ENCODE measurements at places on chromosomes 1 and 21. TPM values are rescaled to one million over a fixed set of nuclear protein-coding genes. Genes with fewer than 3 reads are reported as not detected.

The ICOSLG gene
- 0.52 TPM for polyA plus RNA-seq

DNA sequence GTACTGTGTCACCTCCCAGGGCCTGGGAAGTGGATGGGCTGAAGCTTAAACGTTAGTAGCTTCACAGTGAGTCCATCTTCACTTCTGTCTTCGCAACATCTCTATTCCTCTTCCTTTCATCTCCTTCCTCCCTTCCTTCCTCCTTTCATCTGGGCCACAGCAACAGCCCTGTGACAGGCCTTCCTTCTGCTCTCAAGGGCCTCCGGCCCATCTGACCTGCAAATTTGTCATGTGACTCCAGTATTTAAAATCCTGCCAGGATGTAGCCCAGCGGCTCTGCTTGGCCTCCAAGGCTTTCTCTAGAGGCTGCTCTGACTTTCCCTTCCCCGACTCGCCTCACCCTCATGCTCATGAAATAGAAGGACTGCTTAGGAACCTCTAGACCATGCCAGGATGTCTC, 10.9 kb upstream of the BATF3 start:
- H3K4me3 ChIP-seq, result no peak overlapping the region
- no peaks in the 10 kb centered on the region for H3K36me3 ChIP-seq
- no peak for DNase-seq
- no peak overlapping the region for H3K27ac ChIP-seq

- H3K27ac ChIP-seq, result no peak overlapping the region
- no peak overlapping the region for H3K4me3 ChIP-seq
Measured at GRCh38 chr1:30856260-30856790, 52.2 kb downstream of the SDC3 start.

GRCh38 chr1:38134294-38134755, 87.7 kb upstream of the POU3F1 start:
- peaks cover 4% of the 10 kb centered on the region for H3K27me3 ChIP-seq
- H3K36me3 ChIP-seq, result no peaks in the 10 kb centered on the region
- H3K27ac ChIP-seq, result no peak overlapping the region
- DNase-seq, result no peak
- no peak overlapping the region for H3K4me3 ChIP-seq

GRCh38 chr1:28147264-28148094, 29.0 kb downstream of the PTAFR start:
- no peak overlapping the region for H3K27ac ChIP-seq
- no peak overlapping the region for H3K4me3 ChIP-seq
- no peaks in the 10 kb centered on the region for H3K4me1 ChIP-seq
- no peaks in the 10 kb centered on the region for H3K27me3 ChIP-seq

GRCh38 chr1:43565600-43566360, 35.1 kb downstream of the PTPRF start:
- H3K36me3 ChIP-seq, result peaks cover 8% of the 10 kb centered on the region
- H3K4me3 ChIP-seq, result peak overlapping the region; percentile 44
- H3K27me3 ChIP-seq, result no peaks in the 10 kb centered on the region
- peak overlapping the region; percentile 62 for H3K27ac ChIP-seq
- peak; percentile 95 for DNase-seq

DNA sequence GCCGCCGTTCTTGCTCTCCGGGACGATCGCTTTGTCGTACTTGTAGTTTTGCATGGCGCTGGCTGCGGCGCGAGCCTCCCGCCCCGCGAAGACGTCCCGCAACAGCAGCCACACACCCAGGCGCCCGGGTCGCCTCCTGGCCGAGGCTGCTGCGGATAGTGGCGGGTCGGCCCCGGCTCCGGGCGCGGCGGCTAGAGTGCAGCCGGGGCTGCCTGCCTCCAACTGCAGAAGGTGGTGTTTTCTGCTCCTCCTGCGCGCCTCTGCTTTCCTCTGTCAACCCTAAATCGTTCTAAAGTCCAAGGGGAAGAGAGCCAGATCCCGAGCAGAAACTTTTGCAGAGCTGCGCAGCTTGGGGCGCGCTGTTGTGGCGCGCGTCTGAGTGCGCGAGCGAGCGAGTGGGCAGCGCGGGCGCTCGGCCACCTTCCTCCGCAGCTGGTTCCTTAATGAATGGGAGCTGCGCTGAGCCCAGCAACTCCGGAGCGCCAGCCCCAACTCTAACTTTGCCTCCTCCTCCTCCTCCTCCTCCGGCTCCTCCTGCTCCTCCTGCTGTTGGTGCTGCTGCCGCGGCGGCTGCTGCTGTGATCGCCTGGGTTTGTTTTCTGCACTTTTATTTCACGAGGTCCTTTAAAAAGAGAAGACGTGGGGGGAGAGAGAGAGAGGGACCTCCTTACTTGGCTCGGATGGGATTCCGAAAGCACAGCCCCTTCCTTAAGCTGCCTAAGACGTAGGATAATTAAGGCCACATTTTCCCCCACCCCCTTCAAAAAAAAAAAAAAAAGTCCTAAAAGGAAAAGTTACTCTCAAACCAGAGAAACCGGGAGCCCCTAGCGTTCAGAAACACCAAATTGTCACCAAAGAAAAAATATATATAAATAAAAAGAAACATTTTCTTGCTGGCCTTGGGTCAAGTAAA, at the start of gene PLPP3:
Gene PLPP3 (minus strand): TSS at position 601 of the 913 bp plus-strand sequence. CDS start 547 bp downstream, at position 54.
- peak within 1 kb of the TSS; percentile 98 for H3K27ac ChIP-seq
- peak within 1 kb of the TSS; percentile 95 for H3K4me3 ChIP-seq
- H3K36me3 ChIP-seq, result no peaks in the 10 kb centered on the region
- DNase-seq, result peak; percentile 81

DNA sequence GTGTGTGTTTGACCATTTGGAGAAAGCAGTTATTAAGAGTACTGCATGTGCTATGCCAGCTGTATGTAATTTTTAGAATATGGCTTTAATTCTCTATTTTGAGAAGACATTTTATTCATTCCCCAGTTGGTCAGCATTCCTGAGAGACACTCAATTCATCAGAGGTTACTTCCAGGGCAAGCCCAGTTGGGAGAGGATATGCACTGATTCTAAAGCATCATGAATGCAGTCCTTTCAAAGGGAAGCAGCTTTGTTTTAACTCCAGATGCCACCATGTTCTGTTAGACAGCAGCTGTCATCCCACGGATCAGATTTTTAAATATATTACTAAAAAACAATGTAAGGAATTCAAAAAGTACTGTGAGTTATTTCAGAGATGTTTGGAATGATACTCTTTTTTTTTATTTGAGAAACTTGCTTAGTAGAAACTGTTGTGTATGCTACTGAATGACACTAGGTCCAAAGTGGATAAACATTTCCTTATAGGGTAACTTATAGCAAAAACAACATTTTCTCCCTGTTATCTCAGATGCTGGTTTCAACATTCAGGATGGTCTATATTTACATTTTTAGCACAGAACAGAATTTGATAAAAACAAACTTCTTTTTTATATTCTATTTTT, 149.5 kb upstream of the B3GALT2 start:
- no peak overlapping the region for H3K4me3 ChIP-seq
- H3K4me1 ChIP-seq, result peaks cover 5% of the 10 kb centered on the region
- H3K27me3 ChIP-seq, result no peaks in the 10 kb centered on the region
- H3K36me3 ChIP-seq, result no peaks in the 10 kb centered on the region

GRCh38 chr1:223700942-223701637, 11.2 kb upstream of the CAPN2 start:
- H3K27ac ChIP-seq, result peak overlapping the region; percentile 17
- H3K36me3 ChIP-seq, result no peaks in the 10 kb centered on the region
- peaks cover 41% of the 10 kb centered on the region for H3K4me1 ChIP-seq
- DNase-seq, result no peak
- no peaks in the 10 kb centered on the region for H3K27me3 ChIP-seq

All from SK-N-SH (cell line).